Stimulated activated effector memory CD8-positive, alpha-beta T cell treated with anti-CD3 and anti-CD28 coated beads, Interleukin-12 subunit alpha, Interleukin-12 subunit beta, amount 100 ng/mL, for 72 hours (primary cell): ENCODE measurements at places on chromosomes 11 and 22.

DNA sequence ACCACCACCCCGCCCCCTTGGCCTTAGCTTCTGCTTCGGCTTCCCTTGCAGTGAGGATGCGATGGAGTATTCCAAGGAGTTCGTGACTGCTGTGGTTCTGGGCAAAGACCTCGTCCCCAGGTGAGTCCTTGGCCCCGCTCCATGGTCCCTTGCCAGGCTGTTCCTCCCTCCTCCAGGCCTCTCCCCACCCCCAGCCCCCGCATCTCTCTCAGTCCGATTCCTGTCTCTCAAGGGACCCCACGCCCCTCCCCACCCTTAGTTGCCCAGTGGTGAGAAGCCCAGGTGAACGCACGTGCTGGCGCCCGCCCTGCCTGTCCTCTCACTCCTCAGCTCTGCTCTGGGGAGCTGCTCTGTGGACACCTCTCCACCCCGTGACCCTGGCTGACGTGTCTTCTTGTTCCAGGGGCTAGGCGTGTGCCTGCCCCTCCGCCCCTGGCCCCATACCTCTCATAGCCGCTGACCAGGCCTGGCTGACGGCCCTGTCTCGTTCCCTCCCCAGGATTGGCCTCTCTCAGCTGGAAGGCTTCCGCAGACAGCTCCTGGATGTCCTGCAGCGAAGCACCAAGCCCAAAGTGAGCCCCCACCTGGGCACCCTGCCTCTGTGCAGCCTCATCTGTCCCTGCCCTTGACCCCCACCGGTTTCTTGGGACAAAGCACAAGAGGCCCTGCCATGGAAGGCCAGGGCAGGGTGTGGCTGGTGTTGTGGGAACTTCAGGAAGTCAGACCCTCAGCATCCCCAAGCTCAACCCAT, 14.6 kb upstream of the MYRF start:
- no peak for DNase-seq

DNA sequence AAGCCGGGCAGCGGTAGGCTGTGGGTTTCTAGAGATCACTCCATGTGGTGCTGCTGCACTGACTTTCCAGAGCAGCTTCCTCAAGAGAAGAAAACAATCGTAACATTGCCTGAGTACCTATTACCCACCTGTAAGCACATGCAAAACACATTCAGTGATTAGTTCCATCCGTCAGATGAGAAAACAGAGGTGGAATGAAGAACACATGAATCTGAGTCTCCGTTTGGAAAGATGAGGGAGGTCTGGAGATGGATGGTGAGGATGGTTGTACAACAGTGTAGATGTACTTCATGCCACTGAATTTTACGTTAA, 7.5 kb upstream of the SLCO2B1 start:
- DNase-seq, result no peak

DNA sequence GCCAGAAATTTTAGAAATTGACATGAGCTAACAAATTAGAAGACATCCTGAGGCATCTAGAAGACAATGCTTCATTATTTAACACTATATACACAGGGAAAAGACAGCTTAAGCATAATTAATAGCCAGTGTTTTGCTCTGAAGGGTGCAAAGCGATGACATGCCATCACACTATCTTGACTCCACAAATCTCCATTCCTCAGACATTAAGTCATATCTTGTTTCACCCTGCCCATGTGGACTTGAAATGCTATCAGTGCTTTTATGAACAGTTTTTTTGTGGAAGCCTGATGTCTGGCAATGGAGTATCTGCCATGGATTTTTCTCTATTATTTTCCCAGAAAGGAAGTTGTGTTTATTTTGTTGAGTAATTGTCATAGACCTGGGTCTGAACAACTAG, 2.3 kb downstream of the CARD18 start:
- no peak for DNase-seq

GRCh38 chr11:123374622-123374968, 55.5 kb upstream of the GRAMD1B start:
- no peak for DNase-seq

- DNase-seq, result peak; percentile 88
Observed at GRCh38 chr11:72752088-72752914, at the start of gene ARAP1. ARAP1 (minus strand) TSS chr11:72752408; CDS start chr11:72727128, 25,280 bp downstream.

GRCh38 chr11:27100534-27100933, 59.9 kb downstream of the BBOX1 start:
- DNase-seq, result no peak

GRCh38 chr11:73660497-73661034, 14.2 kb downstream of the PLEKHB1 start:
- no peak for DNase-seq

- no peak for DNase-seq
Observed at GRCh38 chr11:27912916-27913315, 195.0 kb downstream of the KIF18A start.

GRCh38 chr11:16924826-16925560, 89.2 kb downstream of the PLEKHA7 start:
- DNase-seq, result no peak

GRCh38 chr22:50308597-50308935, 1.1 kb upstream of the PLXNB2 start:
- DNase-seq, result no peak

DNA sequence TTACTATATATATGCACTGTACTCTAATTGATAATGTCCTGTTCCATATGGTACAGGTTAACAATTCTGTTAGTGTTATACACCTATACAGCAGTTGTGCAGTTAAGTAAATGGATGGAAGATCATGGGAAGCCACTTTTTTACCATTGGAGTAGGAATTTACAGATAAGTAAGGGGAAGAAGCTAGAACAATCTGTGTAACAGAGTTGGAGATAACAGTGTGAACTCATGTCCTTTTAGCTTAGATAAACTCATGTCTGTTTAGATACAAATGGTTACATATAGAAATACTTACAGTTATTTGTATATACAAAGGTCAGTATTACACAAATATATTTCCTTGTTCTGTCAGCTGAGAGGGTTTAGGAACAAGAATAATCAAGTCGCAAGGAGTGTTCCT, 6.8 kb upstream of the DEUP1 start:
- DNase-seq, result no peak

GRCh38 chr11:69054397-69055211, 5.9 kb downstream of the TPCN2 start:
- no peak for DNase-seq

GRCh38 chr22:48578138-48579042, 1249.3 kb downstream of the BRD1 start:
- DNase-seq, result no peak

- DNase-seq, result no peak
Observed at GRCh38 chr11:8296038-8296649, 32.5 kb upstream of the LMO1 start.

DNA sequence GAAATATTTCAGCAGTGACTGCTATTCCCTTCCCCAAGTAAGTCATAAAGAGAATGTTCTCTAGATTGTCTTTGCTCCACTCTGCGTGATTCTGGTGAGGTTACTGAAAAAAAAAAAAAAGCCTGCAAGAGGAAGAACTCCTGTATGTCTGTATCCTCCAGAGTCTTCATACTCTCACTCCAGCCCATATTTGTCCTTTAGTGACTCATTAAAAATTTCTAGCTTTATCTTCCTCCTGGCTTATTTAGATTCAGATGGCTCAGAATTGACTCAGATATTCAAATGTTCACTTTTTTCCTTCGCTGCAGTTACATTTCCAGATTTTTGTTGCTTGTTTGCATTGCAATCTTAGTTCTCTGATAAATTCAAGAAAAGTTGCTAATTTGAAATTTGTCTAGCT, 76.3 kb upstream of the CNTN5 start:
- DNase-seq, result no peak

GRCh38 chr11:796565-797295, 1.4 kb downstream of the SLC25A22 start:
- DNase-seq, result no peak

- no peak for DNase-seq
Observed at GRCh38 chr11:27370374-27370773, 7.4 kb upstream of the CCDC34 start.

DNA sequence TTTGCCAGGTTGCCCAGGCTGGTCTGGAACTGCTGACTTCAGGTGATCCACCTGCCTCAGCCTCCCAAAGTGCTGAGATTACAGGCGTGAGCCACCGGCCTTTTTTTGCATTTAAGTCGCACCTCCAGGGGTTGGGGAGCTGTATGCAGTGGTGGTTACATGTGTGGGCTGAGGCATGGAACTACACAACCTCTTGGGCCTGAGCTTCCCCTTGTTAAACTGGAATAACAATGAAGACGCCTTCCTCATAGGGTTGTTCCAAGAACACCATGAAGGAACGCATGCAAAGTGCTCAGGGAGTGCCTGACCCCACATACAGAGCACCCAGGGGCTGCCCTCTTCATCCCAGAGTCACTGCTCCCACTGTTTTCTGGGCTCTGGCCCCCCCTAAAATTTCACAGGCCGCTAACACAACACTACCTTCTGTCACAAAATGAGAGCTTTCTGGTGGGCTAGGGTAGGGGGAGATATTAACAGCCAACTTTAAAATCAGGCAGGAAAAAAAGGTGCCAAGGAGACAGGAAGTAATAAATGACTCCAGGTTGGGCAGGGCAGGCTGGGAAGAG, 1.3 kb upstream of the FAM118A start:
- no peak for DNase-seq

GRCh38 chr11:61477727-61478148, 30.8 kb upstream of the LRRC10B start:
- DNase-seq, result peak; percentile 80

DNA sequence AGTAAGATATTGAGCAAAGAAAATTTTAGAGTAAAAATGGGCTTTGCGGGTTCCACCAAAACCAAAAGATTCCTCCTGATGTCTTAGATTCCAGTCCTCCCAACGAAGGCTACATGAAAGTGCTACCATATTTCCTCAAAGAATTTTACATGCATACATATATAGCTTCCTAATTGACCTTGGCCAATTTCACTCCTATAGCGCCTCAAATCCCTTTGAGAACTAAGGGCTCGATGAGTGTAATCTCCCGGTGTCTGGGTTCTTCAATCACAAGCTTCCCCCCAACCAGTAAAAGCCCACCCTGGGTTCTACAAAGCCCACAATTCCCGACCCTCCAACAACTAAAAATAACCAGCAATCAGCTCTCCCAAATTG, 1.2 kb downstream of the SIK3 start:
- DNase-seq, result no peak

GRCh38 chr11:100013011-100013410, 674.1 kb upstream of the ARHGAP42 start:
- no peak for DNase-seq

DNA sequence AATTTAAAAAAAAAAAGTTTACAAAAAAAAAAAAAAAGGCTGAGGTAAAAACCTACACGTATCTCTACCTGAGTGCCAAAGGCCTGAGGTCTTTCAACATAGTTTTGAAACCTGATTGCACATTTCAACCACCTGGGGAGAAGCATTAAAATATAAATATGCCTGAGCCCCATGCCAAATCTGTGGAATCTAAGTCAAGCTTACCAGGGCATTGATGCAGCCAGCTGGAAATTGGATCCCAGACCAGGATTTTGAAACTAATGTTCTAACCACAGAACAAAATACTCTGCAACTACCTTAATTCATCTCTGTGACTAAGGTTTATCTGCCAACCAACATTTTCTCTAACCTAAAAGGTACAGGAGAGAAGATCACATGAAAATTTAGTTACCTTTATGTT, 38.8 kb upstream of the CHRNA10 start:
- no peak for DNase-seq

GRCh38 chr11:116870054-116870453, 32.6 kb upstream of the APOA1 start:
- no peak for DNase-seq

DNA sequence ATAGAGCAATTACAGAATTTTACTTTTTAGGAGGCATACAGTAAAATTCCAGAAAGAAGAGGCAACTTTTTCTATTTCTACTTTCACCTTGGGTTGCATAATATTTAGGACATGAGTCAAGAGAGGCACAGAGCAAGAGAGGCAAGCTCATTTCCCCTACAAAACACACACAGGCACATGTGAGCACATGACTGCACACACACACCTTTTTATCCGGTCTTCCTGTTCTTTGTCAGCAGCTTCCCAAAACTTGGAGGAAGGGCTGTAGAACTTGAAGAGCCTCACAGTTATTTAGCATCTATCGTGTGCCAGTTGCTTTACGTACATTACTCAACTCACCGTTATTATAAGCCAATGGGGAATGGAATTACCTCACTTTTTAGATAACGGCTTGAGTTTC, 37.8 kb upstream of the CCDC179 start:
- no peak for DNase-seq

- no peak for DNase-seq
Observed at GRCh38 chr22:37262346-37262745, 18.3 kb upstream of the RAC2 start.

GRCh38 chr11:10996678-10997077, 138.8 kb upstream of the ZBED5 start:
- no peak for DNase-seq

GRCh38 chr11:638631-639331, 1.7 kb downstream of the DRD4 start:
- DNase-seq, result no peak

DNA sequence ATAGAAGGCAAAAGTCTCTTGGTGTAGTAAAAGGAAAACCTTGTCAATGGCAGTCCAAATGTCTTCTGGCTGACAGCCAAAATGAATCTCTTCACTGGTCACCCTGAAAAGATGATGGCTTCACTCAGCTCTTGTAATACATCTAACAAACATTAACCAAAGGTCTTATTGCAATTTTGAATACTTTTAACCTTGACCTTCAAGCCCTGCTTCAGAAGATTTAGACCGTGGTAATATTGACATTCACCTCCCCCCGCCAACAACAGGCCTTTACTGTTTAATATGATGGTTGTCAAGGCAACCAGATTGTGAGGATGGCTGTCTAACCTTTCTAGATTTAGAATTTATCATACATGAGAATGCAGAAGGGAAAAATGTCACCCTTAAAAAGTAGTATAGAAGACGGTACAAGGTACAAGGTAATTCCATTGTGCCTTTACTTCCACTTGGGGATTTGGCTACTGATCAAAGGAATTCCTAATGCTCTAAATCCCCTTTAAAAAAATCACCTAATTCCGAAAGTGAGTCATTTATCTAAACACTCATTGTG, 342.3 kb downstream of the LARGE1 start:
- DNase-seq, result no peak

DNA sequence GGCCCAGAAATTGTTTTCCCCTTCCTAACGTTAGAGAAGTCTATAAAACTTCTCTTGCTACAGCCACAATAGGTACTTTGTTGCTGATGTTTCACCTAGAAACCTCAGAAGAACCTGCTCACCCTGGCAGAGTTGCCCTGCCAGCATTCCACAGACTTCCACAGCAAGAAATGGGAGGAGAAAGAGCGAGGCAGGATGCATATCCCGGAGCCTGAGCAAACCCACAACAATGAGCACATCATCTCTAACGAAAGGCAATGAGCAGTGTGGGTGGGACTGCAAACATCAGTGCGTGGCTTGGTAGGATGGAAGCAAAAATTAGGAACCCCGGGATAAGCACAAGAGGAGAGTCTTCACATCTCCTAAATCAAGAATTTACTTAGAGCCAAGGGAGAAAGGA, 892.3 kb downstream of the OPCML start:
- no peak for DNase-seq

DNA sequence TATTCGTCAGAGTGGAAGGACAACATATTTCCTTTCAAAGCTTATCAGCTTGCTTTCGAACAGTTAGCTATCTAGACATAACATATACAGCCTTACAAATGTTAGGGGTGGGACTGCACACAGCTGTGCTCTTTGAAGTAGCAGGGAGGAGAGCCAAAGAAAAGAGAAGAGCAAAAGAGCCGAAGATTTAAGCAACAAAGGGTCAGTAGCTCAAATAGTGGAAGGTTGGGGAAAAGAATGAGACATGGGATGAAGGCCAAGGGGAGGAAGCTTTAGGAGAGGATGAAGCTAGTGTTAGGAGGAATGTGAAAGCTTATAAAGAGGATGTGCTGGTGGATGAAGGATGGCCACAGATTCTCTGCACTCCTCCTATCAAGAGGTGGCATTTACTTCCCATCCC, 31.8 kb upstream of the IGSF22 start:
- DNase-seq, result no peak
